ENCODE measurements at places on chromosomes 2 and 18. TPM values are rescaled to one million over a fixed set of nuclear protein-coding genes. Genes with fewer than 3 reads are reported as not detected.

The PAIP2B gene
- total RNA-seq, result 67.4 TPM

The PROKR1 gene
- total RNA-seq, result not detected

The ZNF385B gene
- total RNA-seq, result 0.34 TPM

The TUBA3E gene
- total RNA-seq, result not detected

The TBC1D8 gene
- total RNA-seq, result 43.2 TPM

The CLEC4F gene
- not detected for total RNA-seq

The CXXC1 gene
- 47.4 TPM for total RNA-seq

Data from pancreas (tissue), 10 donors.